ENCODE measurements at places on chromosomes 4 and X.

GRCh38 chr4:6291784-6292297, 22.2 kb downstream of the WFS1 start:
- DNase-seq: no peak

- no peak for DNase-seq
Observed at GRCh38 chr4:83009529-83009928, 1.1 kb downstream of the LIN54 start.

DNA sequence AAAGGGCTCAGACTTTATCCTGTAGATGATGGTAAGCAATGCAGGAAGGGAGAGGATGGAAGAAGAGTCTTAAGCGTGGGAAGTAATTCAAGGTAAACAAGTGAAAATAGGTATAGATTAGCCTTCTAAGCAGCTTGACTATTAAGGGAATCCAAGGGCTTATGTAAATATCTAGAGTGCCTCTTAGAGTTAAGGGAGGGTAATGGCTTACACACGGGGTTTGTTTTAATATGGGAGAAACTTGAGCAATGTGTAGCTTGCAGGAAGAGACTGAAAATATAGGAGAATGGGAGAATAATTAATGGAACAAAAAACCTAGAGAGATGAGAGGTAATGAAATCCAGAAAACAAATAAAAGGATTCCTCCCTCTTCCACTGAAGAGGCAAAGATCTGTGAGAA, 12.8 kb upstream of the SAP30 start:
- no peak for DNase-seq

GRCh38 chrX:69145714-69146113, 19.5 kb downstream of the PJA1 start:
- DNase-seq: no peak

DNA sequence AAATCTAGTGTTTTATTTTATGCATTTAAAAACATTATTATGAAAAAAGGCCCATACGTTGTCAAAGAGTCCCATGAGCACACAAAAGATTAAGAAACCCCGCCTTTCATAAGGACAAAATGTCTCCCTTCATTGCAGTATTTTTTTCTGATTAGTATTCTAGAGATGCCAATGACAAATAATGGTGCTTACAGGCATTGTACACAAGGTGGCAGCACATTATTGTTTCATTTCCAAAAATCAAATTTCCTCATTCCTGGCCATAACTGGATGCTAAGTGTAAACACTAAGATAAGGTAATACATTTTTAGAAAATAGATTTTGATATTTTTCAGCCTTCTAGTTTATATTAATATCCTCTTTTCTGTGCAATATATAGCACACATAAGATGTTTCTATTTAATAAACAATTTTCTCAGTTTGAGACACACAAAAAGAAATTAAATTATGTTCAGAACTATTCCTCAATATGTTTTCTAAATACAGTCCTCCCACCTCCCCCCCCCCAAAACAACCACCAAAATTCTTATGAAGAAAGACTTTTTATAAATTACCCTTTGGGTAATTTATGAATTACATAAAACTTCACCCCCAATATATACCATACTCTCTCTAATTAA, 47.7 kb downstream of the TIGD2 start:
- no peak for DNase-seq

- no peak for DNase-seq
Observed at GRCh38 chrX:16826207-16826606, 39.9 kb downstream of the TXLNG start.

- DNase-seq: no peak
Observed at GRCh38 chr4:77917601-77918000, 55.0 kb downstream of the MRPL1 start.

- peak; percentile 3 for DNase-seq
Observed at GRCh38 chrX:64204701-64205440, 637 bp downstream of the AMER1 start.

- DNase-seq: no peak
Observed at GRCh38 chrX:123959281-123960063, 2.0 kb upstream of the STAG2 start.

- no peak for DNase-seq
Observed at GRCh38 chrX:25674776-25675175, 463.4 kb upstream of the MAGEB18 start.

- no peak for DNase-seq
Observed at GRCh38 chr4:154456240-154456639, 35.4 kb downstream of the DCHS2 start.

DNA sequence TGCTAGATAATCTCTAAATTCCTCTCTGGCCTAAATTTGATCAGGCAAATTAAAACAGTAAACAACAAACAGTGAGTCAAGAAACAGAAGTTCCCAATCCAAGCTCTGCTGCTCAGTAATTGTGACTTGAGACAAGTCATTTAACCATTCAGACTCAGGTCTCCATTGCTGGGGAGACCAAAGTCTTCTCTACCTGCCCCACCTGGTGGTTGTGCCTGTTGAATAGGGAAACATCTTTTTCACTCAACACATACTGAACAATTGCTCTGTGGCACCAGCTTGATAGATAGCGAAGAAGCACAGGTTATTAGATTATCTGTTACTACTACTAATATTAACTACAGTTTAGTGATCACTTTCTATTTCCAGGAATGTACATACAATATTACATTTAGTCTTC, 112.1 kb upstream of the EOLA2 start:
- no peak for DNase-seq

DNA sequence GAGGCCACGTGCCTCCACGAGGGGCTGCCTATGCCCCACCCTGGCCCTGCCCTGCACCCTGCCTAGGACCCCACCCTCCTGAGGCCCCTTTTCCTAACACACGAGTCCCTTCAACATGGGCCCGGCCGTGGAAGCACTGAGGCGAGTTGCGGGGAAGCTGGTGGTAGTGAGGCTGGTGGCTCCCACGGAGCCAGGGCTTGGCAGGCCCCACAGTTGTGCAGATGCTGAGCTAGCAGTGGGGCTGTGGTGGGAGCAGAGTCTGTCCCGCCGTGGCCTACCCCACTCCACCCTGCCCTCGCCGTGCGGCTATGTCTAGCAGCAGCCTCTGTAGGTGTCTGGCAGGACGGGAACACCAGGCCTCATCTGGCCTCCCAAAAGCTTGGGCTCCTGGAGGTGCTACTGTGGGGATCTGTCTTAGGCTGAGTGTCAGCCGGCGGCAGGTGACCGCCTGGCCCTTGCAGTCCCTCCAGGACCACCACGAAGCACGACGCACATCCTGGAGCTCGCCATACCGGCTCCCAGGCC, 18.8 kb downstream of the TACC3 start:
- DNase-seq: no peak

GRCh38 chrX:149131774-149132173, 373.3 kb downstream of the IDS start:
- DNase-seq: no peak

DNA sequence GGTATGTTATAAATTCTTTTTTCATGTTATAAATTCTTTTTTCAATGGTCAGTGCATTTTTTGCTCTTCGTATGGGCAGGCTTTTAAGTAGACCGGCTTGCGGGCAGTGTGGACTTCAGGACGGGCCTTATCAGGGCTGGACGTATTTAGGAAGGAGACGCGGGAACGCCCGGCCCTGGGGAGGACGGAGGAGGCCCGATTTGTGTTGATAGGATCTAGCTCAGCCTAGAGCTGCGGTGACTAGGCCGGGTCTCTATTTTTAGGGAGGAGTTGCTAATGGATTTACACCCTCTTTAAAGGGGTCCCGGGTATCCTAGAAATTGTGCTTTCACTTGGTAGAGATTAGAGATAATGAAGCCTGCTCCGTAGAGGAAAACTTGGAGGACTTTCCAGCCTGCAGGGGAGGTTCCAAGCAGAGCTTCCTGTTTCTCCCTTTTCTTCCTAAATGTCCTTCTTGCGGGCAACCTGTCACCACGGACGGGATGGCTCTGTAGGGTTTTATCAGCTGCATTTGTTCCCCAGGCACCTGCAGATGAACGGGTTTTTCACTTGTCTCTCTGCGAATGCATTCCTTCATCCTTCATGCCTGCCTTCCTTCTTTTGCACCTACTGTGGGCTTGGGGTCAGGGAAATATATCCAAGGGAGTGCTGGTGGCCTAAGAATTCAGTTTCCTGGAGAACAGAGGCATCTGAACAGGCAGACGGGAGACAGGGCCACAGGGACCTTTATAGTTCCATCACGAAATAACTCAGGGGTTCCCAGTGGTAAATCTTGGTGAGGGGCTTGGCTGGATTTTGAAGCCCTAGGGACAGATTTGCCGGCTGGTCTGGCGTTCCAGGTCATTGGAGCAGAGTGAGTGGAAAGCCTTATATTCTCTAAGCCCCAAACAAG, 1.4 kb downstream of the CD99 start:
- DNase-seq: no peak

GRCh38 chr4:113738251-113738650, 23.3 kb downstream of the CAMK2D start:
- DNase-seq: no peak

DNA sequence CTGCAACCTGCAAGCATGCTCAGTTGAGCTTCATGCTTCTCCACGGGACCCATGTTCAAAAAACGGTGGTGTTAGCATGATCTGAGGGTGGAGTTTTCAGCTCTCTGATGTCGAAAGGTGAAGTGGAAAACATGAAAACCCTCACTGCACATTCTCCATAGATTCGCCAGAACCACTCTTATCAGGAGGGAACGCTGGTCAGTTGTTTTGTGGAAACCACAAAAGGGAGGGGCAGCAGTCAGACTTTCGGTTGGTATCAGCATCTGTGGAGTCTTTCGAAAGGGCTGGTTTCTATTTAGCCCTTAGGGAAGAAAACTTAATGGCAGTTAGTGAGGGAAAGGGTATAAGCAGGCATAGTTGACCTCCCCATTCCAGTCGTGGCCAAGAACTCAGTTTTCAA, 12.6 kb downstream of the PPA2 start:
- no peak for DNase-seq

DNA sequence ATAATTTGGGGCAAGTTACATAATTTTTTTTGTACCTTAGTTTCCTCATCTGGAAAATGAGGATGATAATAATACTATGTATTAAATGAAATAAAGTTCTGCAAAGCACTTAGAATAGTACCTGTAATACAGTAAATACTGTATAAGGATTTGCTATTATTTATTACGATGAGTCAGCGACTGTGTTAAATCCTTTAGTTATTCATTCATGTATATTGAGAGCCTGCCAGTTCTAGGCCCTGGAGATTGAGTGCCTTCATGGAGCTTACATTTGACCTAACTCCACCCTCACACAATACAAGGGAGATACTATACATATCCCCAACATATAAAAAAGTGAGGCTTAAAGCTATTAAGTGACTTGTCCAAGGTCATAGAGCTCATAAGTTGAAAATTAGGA, 67.0 kb upstream of the CITED1 start:
- DNase-seq: no peak

GRCh38 chrX:136963973-136964372, 69.8 kb downstream of the GPR101 start:
- DNase-seq: no peak

DNA sequence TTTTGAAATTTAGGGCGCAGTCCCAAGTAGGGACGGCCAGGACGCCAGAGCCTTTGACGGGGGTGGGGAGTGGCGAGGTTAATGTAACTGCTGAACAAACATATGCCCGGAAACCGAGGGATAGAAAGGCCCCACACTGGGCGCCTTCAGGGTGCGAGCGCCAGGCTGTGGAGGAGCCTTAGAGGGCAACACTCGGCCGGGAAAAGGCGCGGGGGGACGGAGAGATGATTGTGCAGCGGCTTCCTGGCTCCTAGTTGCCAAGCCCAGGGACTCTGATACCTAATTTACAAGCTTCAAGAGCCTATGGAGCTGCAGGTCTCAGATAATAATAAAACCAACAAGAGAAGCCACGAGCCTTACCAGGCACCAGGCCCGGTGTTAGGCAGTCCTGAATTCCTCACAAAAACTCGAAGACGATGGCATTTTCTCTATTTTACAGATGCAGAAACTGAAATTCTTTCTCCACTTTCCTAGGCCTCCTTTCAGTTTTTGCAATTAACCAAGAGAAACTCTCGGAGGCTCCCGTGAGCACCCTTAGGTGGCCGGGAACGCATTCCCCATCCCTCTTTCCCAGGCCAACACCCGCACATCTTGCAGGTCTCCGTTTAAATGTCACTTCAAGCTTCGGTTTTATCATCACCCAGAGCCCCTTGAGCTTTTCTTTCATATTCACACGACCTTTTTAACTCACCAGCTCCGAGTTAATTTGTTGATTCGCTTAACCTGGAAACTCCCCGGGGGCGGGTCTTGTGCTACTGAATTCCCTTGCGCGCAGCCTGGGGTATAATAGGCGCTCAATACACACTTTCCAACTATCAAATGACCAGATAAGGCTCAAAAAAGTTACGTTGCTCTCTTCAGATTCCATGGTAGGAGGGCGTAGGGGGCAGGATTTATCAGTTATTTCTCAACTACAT, 6.4 kb upstream of the GSX2 start:
- DNase-seq: no peak

DNA sequence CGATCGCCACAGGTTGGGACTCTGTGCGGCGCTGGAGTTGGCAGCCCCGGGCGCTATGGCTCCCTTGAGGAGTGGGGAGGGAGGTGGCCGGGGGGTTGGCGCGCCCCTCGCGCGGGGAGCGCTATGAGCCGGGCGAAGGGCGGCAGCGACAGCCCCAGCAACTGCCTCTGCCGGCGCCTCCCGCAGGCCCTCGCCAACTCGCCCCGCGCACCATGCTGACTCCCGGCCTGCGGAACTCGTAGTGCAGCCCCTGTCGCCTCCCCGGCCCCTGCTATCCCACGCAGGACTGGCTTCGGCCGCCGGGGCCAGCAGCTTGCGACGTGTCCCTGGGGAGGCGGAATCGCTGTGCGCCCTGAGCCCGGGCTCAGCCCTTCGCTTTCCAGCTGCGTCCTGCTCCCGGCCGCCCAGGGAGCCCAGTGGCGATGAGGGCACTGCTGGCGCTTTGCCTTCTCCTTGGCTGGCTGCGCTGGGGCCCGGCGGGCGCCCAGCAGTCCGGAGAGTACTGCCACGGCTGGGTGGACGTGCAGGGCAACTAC, 415 bp downstream of the SHISA3 start:
- DNase-seq: no peak
